ENCODE measurements at places on chromosomes 11 and 22.

DNA sequence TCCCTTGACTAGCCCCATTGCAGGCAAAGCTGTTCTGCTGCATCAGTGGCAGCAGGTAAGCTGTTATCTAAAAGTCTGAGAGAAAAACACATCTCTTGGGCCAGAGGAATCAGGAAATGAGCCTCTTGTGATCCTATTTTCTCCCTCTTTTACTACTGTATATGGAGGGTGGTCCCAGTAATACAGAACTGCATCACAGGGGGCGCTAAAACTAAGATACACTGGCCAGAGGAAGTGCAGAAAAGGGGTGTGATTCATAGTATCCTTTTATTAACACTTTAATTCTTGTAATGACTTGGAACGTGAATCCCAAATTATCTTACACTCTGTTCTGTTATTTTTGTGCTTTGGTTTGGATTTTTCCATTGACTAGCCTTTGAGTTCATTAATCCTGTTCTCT lies 8.8 kb upstream of the MED17 start:
- DNase-seq: no peak

DNA sequence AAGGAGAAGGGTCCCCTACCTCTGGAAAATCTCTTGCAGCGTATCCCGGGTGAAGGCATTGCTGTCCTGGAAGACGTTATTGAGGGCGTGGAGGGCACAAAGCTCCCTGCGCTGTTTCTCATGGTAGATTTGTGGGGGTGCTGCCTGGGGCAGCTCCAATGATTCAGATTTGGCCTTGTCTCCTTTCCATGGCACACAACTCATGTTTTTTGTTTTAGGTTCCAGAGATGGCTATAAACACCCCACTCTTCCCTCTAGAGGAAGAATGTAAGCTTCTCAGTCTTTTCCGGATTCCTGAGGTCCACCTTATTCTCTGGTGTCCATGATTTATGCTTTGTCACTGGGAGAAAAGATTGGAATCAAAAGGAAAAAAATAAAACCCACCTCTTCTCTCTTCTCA lies 959 bp downstream of the JOSD1 start:
- DNase-seq: no peak

DNA sequence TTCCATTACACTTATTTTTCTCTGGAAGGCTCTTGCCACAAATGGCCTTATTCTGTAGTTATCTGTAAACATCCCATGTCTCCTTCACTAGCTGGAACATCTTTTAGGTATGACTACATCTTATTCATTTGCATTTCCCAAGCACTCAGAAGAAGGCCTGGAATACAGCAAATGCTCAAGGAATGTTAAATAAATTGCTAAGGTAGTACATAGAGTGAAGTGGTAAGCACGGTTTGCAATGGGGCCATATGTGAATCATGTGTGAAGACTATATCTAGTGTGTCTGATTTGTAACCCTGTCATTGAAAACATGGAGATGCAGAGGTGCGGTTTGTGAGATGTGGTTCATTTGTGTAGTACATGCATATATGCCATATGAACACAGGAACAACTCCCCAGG lies 33.5 kb downstream of the GDPD4 start:
- DNase-seq: no peak

GRCh38 chr22:25987948-25988347 lies 181.3 kb upstream of the SEZ6L start:
- no peak for DNase-seq

DNA sequence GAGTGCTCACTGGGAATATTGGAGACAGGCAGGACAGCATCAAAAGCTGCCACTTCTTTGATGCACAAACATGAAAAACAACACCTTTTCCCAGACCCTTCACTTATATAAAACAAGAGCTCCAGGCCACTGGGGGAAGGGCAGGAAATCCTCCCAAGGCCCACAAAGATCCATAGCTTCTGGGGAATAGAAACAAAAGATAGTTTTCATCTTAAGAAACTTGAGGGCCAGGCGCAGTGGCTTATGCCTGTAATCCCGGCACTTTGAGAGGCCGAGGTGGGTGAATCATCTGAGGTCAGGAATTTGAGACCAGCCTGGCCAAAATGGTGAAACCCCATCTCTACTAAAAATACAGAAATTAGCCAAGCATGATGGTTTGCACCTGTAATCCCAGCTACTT lies 15.3 kb downstream of the RTL6 start:
- DNase-seq: no peak

- no peak for DNase-seq
These were observed 84.7 kb upstream of the AKIP1 start for GRCh38 chr11:8826139-8826786.

GRCh38 chr11:41431784-41432183 lies 27.7 kb downstream of the LRRC4C start:
- no peak for DNase-seq

GRCh38 chr22:44325718-44326490 lies 13.2 kb upstream of the SHISAL1 start:
- DNase-seq: no peak

DNA sequence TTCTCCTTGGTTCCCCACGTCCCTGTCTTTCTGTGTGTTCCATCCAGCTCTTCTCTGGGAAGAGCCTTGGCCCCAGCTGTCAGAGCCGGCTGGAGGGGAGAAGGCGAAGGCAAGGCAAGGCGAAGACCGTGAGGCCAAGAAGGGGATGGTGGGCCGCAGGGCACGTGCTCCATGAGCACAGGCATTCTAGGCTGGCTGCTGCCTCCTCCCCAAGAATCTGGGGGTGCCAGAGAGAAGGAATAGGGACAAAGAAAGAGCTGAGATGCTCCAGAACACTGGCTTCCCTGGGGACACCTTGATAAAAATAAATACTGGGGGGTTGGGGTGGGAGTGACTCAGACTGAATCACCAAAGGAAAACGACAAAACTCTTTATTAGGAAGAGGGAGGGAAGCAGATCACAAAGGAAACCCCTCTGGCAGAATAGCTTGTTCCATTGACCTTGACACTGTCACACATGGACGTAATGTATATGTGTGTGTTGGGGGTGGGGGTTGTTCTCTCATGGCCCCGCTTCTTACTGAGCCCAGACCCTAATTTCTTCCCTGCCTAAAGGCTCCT lies 52.5 kb downstream of the NECTIN1 start:
- DNase-seq: no peak

- DNase-seq: no peak
These were observed 209.8 kb downstream of the TBC1D22A start for GRCh38 chr22:46972256-46972655.

Measured in T-helper 17 cell (primary cell).